A549 treated with AZD2906 at 1 μM for 4 hours (cell line): ENCODE measurements at places on chromosomes 5 and 9. TPM values are rescaled to one million over a fixed set of nuclear protein-coding genes. Genes with fewer than 3 reads are reported as not detected.

Gene SLC34A3
- 0.03 to 0.15 TPM (median 0.10 TPM) in 4 of 5 replicates, not detected in the other for total RNA-seq

Gene GLDC
- 10.7 to 13.9 TPM (median 12.2 TPM) in 5 replicates for total RNA-seq

Gene GABRP
- not detected in 5 replicates for total RNA-seq

Gene FOXI1
- total RNA-seq: not detected in 5 replicates

Gene HAVCR1
- 26.8 to 45.6 TPM (median 30.4 TPM) in 5 replicates for total RNA-seq

Gene IFNA2
- not detected in 5 replicates for total RNA-seq

Gene LIFR
- 6.7 to 10.9 TPM (median 8.3 TPM) in 5 replicates for total RNA-seq

Gene ARL14EPL
- total RNA-seq: 0.11 to 0.31 TPM (median 0.25 TPM) in 5 replicates

Gene MOB3B
- total RNA-seq: 9.7 to 14.1 TPM (median 11.0 TPM) in 5 replicates

Gene PPP6C
- total RNA-seq: 24.1 to 26.0 TPM (median 25.7 TPM) in 5 replicates

Gene IL4
- not detected in 5 replicates for total RNA-seq

Gene DIRAS2
- total RNA-seq: 0.01 TPM in 1 of 5 replicates, not detected in the others

Gene TAF1L
- total RNA-seq: 0.01 TPM in 3 of 5 replicates, not detected in the others

Gene FSD1L
- total RNA-seq: 3.4 to 4.5 TPM (median 4.2 TPM) in 5 replicates

Gene CYSRT1
- total RNA-seq: 3.0 to 5.0 TPM (median 5.0 TPM) in 5 replicates

Gene TLR4
- 0.06 to 0.12 TPM (median 0.06 TPM) in 5 replicates for total RNA-seq

Gene PTGDS
- 0.47 to 1.4 TPM (median 0.62 TPM) in 5 replicates for total RNA-seq

Gene SURF6
- total RNA-seq: 22.3 to 28.8 TPM (median 25.0 TPM) in 5 replicates

Gene IPO11
- total RNA-seq: 14.6 to 15.7 TPM (median 15.3 TPM) in 5 replicates

Gene AFAP1L1
- 12.3 to 15.7 TPM (median 15.4 TPM) in 5 replicates for total RNA-seq

Gene LCN10
- 0.03 to 0.14 TPM in 2 of 5 replicates, not detected in the others for total RNA-seq

Gene PAPPA
- total RNA-seq: 23.2 to 30.4 TPM (median 29.1 TPM) in 5 replicates

Gene OR1J2
- 0.10 TPM in 1 of 5 replicates, not detected in the others for total RNA-seq

Gene FBP2
- not detected in 5 replicates for total RNA-seq

Gene CRB2
- 0.09 to 0.23 TPM (median 0.13 TPM) in 5 replicates for total RNA-seq

Gene ANKRD31
- total RNA-seq: 0.03 to 0.07 TPM (median 0.06 TPM) in 5 replicates

Gene PHYHD1
- 0.20 to 0.33 TPM (median 0.25 TPM) in 5 replicates for total RNA-seq

Gene CD14
- 3.2 to 4.2 TPM (median 4.0 TPM) in 5 replicates for total RNA-seq

Gene PALM2AKAP2
- 0.27 to 0.74 TPM (median 0.36 TPM) in 5 replicates for total RNA-seq

Gene SAP30L
- total RNA-seq: 24.4 to 37.0 TPM (median 31.2 TPM) in 5 replicates

Gene PCDHB1
- total RNA-seq: not detected in 5 replicates

Gene ITGA1
- 0.69 to 2.0 TPM (median 1.00 TPM) in 5 replicates for total RNA-seq

Gene ANKRD18A
- 6.7 to 10.3 TPM (median 9.0 TPM) in 5 replicates for total RNA-seq

Gene ZNF366
- not detected in 5 replicates for total RNA-seq

Gene PROB1
- 0.16 to 0.24 TPM (median 0.19 TPM) in 5 replicates for total RNA-seq
